K562 (cell line): ENCODE measurements at places on chromosomes 3 and 15.

- DNase-seq: no peak
These were observed 11.8 kb downstream of the LPCAT4 start for GRCh38 chr15:34355241-34355640.

DNA sequence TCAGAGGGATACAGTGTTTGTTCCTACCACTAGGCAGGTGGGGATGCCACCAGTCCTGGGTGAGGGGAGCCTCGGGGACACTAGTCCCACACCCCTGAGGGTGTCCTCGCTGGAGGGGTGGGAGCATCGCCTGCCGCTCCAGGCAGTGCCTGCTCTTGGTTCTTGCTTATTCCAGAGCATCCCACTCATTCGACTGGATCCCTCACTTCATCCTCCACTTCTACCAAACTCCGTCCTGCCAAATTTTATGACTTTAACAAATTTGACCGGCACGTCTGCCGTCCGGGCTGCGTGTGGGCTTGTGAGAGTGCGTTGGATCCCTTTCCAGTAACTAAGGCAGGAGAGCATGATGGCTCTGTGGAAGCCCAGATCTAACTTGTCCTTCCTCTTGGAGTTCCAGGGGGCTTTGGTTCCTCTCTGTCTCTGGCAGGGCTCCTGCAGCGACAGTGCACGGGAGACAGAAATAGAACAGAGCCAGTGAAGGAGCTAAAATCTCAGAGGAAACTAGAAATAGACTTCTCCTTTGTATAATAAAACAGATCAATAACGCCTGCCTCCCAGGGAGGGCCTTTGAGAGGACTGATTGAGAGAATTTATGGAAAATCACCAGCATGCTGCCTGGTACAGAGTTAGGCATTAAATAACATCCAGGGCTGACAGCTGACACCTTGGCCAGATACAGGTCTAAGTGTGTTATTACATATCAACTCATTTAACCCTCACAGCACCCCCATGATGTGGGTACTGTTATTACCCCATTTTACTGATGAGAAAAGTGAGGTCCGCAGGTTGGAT lies 34.5 kb downstream of the MGLL start:
- DNase-seq: no peak

DNA sequence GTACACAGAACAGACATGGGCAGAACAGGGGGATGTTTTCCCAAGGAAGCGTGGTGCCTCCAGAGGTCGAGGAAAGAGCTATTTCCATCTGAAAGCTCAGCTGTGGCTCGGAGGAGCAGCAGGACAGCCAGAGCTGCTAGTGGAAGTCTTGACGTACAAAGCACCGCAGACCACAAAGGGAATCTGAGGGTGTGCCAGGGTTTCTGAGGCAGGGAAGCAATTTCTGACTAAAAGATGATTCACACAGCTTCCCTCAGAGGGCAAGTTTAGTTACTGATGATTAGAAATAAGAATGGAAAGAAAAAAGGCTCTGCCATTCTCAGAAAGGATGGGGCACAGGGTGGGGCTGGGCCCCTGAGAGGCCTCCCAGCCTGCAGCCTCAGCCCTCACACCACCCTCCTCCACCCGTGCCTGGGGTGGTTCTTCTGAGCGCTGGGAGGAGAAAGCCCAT lies 45.8 kb upstream of the SEC13 start:
- DNase-seq: no peak

- no peak for DNase-seq
These were observed 16.1 kb downstream of the NANOGP8 start for GRCh38 chr15:35068846-35069475.
